ENCODE measurements at places on chromosomes 4 and X. TPM values are rescaled to one million over a fixed set of nuclear protein-coding genes. Genes with fewer than 3 reads are reported as not detected.

GRCh38 chr4:70637239-70637913 is 8.8 kb downstream of the ENAM start:
- H3K36me3 ChIP-seq = no peaks in the 10 kb centered on the region
- no peaks in the 10 kb centered on the region for H3K27me3 ChIP-seq
- DNase-seq = no peak
- no peak overlapping the region for H3K27ac ChIP-seq
- no peaks in the 10 kb centered on the region for H3K4me1 ChIP-seq

GRCh38 chrX:63434665-63435064 is 83.5 kb upstream of the SPIN4 start:
- no peak for DNase-seq
- H3K4me1 ChIP-seq = no peaks in the 10 kb centered on the region
- H3K36me3 ChIP-seq = peaks cover 4% of the 10 kb centered on the region
- H3K27me3 ChIP-seq = no peaks in the 10 kb centered on the region
- no peak overlapping the region for H3K4me3 ChIP-seq

Gene USP17L21
- not detected for polyA plus RNA-seq

Gene F8A3
- polyA plus RNA-seq = 1.2 TPM

GRCh38 chr4:143178923-143179322 is 5.8 kb upstream of the USP38 start:
- no peak for DNase-seq
- H3K27ac ChIP-seq = no peak overlapping the region
- no peaks in the 10 kb centered on the region for H3K36me3 ChIP-seq
- no peak overlapping the region for H3K4me3 ChIP-seq
- peaks cover 2% of the 10 kb centered on the region for H3K4me1 ChIP-seq

DNA sequence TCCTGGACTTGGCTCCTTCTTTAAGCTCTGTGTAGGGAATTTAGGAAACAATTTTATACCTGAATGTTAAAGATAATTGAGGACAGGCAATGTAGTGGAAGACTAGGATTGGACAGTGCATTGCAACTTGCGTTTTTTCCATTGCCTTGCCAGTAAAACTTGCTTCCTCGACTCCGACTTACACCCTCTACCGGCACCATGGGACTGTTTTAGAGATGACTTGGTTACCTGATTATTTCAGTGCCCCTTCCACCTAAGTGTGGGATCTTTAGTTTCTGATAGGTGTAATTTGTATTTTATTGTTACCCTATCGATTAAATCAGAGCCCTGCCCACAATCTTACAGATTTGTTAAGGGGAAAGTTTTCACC is 1.2 kb downstream of the PRPS1 start:
- no peaks in the 10 kb centered on the region for H3K36me3 ChIP-seq
- no peaks in the 10 kb centered on the region for H3K27me3 ChIP-seq
- peak; percentile 9 for DNase-seq
- H3K27ac ChIP-seq = no peak overlapping the region
- H3K4me1 ChIP-seq = peaks cover 8% of the 10 kb centered on the region

Gene TMA16
- polyA plus RNA-seq = 6.5 TPM

GRCh38 chr4:123653236-123653635 is 256.6 kb downstream of the SPRY1 start:
- no peaks in the 10 kb centered on the region for H3K36me3 ChIP-seq
- no peak for DNase-seq
- H3K27me3 ChIP-seq = no peaks in the 10 kb centered on the region
- no peak overlapping the region for H3K4me3 ChIP-seq

DNA sequence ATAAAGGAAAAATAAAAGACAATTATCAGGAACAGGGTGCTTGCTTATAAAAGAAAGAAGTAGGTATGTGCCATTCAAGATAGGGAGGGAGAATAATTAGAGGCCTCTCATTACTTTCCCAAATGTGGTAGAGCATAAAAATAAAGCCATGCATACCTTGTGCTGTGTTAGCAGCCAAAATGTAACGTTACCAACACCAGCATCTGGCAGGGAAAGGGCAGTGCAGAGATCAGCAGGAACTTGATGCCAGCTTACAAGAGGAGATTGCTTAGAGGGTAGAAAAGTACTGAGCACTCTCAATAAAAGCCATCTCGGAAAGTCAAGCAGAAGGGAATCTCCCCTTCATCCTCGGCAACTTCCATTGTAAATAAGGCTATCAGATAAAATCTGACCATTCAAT is 195.6 kb downstream of the RASL11B start:
- DNase-seq = no peak
- H3K27ac ChIP-seq = no peak overlapping the region
- no peaks in the 10 kb centered on the region for H3K36me3 ChIP-seq
- no peaks in the 10 kb centered on the region for H3K27me3 ChIP-seq
- no peaks in the 10 kb centered on the region for H3K4me1 ChIP-seq

Gene CENPI
- polyA plus RNA-seq = 0.28 TPM

DNA sequence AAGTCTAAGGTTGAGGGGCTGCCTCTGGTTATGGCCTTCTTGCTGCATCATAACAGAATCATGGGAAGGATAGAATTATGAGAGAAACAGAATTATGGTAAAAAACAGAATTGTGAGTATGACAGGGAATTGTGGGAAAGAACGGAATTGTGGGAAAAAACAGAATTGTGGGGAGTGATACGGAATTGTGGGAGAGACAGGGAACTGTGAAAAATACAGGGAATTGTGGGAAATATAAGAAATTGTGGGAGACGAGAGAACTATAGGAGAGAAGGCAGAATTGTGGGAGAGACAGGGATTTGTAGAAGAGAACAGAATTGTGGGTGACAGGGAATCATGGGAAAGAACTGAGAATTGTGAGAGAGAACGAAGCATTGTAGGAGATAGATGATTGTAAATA is 159.1 kb downstream of the FRMPD4 start:
- H3K4me1 ChIP-seq = no peaks in the 10 kb centered on the region
- no peak overlapping the region for H3K27ac ChIP-seq
- H3K4me3 ChIP-seq = no peak overlapping the region
- H3K27me3 ChIP-seq = no peaks in the 10 kb centered on the region
- H3K36me3 ChIP-seq = no peaks in the 10 kb centered on the region

Gene GPAT3
- polyA plus RNA-seq = 0.17 TPM

DNA sequence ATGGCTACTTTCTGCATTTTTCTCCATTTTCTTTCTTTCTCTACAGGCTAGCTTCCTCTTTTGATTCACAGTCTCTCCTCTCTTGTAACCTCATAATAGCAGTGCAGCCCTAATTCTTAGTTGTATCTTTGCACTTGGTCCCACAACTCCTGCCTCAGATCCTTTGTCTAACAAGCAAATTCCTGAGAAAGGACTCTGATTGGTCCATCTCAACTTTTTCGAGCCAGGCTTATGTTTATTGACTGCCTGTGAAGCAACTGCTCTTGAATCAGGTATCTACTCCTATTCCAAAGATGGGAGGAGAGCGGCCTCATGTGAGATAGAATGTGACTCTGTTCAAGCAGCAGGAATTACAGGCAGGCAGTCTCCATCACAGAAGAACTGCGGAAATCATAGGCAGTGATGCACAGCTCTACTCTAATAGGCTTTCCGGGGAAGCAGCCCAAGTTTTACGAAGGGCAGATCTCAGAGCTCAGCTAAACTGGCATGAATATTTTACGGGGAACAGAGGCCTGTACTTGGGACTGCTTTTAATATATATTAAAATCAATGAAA is 123.5 kb downstream of the GABRB1 start:
- H3K36me3 ChIP-seq = no peaks in the 10 kb centered on the region
- no peaks in the 10 kb centered on the region for H3K27me3 ChIP-seq
- no peak for DNase-seq
- H3K4me3 ChIP-seq = no peak overlapping the region

DNA sequence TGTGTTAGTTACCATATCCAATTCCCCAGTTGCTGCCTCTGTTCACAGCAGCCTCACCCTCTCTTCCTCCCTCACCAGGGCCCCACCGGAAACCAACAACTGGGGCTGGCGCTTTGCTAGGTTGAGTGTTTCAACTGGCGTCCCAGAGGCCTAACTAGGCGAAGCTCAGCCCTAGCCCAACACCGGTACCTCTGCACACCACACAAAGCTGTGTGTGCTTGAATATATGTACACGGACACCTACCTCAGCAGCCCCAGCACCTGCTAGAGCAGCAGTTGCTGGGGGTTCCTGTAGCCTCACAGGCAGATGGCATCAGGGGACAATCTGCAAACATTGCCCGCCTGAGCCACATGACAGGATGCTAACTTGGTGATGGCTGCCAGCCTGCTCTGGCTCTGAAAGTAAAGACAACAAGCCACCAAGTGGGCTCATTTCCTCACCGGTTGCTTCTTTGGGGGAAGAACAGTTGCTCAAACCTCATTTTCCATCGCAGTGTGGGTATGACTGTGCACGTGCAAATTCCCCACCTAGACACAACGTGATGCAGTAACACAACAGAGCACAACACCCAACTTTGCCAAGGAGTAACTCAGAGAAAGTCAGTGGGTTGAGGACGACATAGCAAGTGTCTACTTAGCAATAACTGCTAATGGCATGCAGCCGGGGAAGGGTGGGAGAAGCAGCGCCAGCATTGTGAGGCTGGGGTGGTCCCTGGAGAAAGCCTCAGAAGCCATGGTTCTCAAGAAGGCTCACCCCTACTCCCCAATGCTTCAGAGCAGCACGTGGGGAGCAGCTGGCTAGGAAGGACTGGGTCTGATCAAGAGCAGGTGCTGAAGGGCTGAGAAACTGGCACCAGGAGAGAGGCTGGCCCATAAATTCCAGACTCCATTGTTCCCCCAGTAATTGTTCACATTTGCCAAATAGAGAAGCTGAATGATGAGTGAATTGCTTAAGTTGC is 139.5 kb downstream of the SH3KBP1 start:
- peak; percentile 77 for DNase-seq
- H3K27ac ChIP-seq = peak overlapping the region; percentile 85
- no peaks in the 10 kb centered on the region for H3K27me3 ChIP-seq
- no peak overlapping the region for H3K4me3 ChIP-seq
- no peaks in the 10 kb centered on the region for H3K36me3 ChIP-seq

Gene AFP
- polyA plus RNA-seq = not detected

Gene UGT2B10
- not detected for polyA plus RNA-seq

Gene RAB9B
- 0.23 TPM for polyA plus RNA-seq

GRCh38 chr4:146407257-146407656 is 114.5 kb downstream of the SLC10A7 start:
- no peak overlapping the region for H3K4me3 ChIP-seq
- no peak overlapping the region for H3K27ac ChIP-seq
- no peaks in the 10 kb centered on the region for H3K4me1 ChIP-seq
- DNase-seq = no peak
- no peaks in the 10 kb centered on the region for H3K27me3 ChIP-seq

DNA sequence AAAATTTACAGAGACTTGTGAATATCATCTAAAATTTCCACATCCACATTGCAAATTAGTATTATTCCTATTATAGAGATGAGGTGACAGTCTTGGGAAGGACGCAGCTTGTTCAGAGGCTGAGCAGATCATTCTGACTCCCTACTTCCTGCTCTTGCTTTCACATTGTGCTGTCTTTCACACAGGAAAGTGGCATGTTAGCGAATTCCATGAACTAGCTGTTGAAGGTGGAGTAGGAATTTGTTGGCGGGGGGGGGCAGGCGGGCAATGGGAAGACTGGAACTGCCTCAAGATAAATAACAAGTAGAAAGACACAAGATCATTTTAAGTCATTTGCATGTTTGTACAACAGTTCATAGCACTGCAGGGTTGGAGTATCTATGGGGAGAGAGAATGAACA is 2.3 kb downstream of the PF4V1 start:
- no peak overlapping the region for H3K27ac ChIP-seq
- no peaks in the 10 kb centered on the region for H3K4me1 ChIP-seq
- no peaks in the 10 kb centered on the region for H3K36me3 ChIP-seq
- DNase-seq = no peak
- H3K4me3 ChIP-seq = no peak overlapping the region

GRCh38 chrX:153969125-153969903 is 2.3 kb downstream of the HCFC1 start:
- DNase-seq = peak; percentile 34
- peak overlapping the region; percentile 49 for H3K27ac ChIP-seq
- H3K36me3 ChIP-seq = peaks cover 4% of the 10 kb centered on the region
- H3K4me3 ChIP-seq = peak overlapping the region; percentile 97

All from B cell (primary cell).